ENCODE measurements at places on chromosomes 2 and 18.

GRCh38 chr2:128308284-128308731 lies 10.4 kb downstream of the HS6ST1 start:
- DNase-seq, result no peak

DNA sequence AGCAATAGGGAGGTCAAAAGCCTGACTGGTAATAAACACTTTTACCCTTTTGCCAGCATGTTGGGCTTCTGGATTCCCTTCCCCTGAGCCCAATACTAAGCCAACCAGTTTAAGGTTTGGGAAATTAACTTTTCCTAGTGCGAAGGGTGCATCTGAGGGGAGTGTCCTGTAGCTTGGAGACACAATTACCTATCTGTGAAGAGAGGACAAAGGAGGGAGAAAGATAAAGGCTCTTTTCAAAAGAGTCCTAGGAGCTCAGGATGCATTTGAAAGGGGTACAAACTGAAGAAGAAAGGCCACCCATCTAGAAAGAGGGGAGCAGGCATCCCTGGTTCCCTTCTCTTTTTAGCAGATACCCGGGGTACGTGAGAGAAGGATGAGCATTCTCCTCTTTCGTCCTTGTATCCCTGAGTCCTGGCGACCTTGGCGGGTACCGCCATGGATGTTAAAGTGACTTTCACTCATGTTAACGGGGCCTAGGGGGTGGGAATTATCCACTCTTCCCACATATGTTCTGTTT lies 25.1 kb downstream of the C18orf54 start:
- DNase-seq, result no peak

GRCh38 chr18:48133671-48134251 lies 203.3 kb upstream of the SMAD2 start:
- DNase-seq, result peak; percentile 98

- DNase-seq, result no peak
Measured at GRCh38 chr2:85731606-85732005, 22.2 kb upstream of the ATOH8 start.

GRCh38 chr2:104344985-104345384 lies 508.9 kb upstream of the POU3F3 start:
- no peak for DNase-seq

DNA sequence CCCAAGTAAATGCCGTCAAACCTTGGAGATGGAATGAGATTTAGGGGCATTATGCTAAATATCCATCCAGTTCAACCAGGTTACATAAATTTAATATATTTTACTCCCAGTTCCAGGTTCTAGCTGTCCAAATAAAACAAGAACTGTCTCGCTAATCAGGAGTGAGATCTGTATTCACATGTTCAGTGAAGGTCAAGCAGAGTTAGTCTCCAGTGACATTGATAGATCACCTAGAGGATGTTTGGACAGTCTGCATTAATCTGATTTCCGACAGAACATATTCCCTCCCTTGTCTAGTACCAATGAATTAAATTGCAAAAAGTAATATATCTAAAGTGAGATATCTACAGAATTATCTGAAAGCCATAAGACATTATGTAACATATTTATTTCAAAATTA lies 979.4 kb upstream of the CNTNAP5 start:
- no peak for DNase-seq

DNA sequence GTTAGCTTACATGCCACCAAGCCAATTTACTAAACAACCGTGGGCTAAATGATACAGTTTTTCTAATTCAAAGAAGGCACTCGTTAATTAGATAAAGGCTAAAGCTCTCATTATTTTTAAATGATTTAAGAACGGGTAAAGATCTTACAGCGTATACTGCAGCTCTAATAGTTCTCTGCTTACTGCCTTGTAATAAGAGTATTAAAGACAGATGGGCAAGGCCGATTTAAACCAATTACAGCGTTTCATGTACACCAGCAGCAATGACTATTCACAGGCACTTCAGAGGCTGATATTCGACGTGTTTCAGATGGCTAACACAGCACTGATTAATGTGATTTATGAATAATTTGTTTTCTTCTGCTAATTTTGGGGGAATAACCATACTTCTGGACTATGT lies 259.3 kb downstream of the ZNF407 start:
- DNase-seq, result no peak

DNA sequence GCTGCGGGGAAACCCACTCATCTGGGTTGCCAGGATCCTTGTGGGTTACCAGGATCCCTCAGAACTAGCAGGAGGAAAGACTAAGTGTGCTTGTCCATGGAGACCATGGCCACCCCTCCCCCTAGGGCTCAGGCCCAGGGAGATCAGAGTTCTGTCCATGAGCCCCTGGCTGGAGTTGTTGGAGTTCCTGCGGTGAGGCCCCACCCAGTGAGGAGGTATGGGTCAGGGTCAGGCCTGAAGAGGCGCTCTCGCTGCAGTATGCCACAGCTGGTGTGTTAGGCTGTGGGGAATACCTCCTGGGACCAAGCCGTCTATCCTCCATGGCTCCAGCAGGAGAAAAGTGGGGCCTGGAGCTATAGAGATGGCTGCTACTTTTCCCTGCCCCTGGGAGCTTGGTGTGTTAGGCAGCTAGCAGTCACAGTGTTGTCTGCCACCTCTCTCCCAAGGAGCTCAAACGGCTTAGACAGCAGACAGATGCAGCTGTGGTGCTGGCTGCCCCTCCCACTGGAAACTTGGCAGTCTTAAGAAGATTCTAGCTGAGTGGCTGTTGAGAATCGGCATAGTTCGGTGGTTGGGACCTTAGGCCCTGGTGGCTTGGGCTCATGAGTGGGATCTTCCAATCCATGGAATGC lies 240.3 kb upstream of the CELF4 start:
- no peak for DNase-seq

GRCh38 chr18:46278481-46279465 lies 174.6 kb downstream of the HAUS1 start:
- no peak for DNase-seq

GRCh38 chr2:162938387-162938786 lies 99.8 kb upstream of the KCNH7 start:
- no peak for DNase-seq

- no peak for DNase-seq
Measured at GRCh38 chr2:33494877-33495641, 18.6 kb downstream of the RASGRP3 start.

- DNase-seq, result no peak
Measured at GRCh38 chr2:72926811-72927465, 9.6 kb downstream of the EMX1 start.

GRCh38 chr2:130754811-130755210 lies 529 bp upstream of the AMER3 start:
- DNase-seq, result no peak

- no peak for DNase-seq
Measured at GRCh38 chr2:9793156-9793917, 49.9 kb upstream of the TAF1B start.

GRCh38 chr2:172230889-172231401 lies 128.2 kb upstream of the DLX2 start:
- DNase-seq, result no peak

GRCh38 chr2:108266218-108266617 lies 22.5 kb upstream of the SULT1C2 start:
- DNase-seq, result no peak

DNA sequence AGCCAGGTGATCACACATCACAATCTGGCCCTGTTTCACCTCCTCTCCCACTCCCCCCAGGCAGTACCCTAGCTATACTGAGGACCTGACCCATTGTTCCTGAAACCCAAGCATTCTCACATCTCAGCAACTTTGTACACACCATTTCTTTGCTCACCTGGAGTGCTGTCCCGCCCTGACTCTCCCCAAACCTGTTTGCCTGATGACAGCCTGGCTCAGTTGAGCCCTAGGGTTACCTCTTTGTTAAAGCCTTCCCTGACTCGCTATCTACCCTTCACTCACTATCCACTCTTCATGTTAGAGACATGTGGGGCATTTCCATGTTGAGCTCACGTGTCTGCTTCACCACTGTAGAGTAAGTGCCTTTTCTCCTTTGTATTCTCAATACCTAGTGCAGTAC lies 49.1 kb downstream of the GREB1L start:
- no peak for DNase-seq

DNA sequence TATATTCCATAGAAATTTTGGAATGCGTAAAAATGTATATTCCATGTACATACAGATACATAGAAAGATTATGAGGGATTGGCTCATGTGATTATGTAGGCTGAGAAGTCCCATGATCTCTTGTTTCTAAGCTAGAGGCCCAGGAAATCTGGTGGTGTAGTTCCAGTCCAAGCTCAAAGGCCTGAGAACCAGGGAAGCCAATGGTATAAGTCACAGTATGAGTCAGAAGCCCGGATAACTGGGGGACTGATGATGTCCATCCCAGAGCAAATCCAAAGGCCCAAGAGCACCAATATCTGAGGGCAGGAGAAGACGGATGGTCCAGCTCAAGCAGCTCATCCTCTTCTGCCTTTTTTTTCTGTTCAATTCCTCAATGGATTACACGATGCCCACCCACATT lies 385.0 kb upstream of the KLHL29 start:
- no peak for DNase-seq

- no peak for DNase-seq
Measured at GRCh38 chr2:45591073-45591472, 20.0 kb downstream of the SRBD1 start.

DNA sequence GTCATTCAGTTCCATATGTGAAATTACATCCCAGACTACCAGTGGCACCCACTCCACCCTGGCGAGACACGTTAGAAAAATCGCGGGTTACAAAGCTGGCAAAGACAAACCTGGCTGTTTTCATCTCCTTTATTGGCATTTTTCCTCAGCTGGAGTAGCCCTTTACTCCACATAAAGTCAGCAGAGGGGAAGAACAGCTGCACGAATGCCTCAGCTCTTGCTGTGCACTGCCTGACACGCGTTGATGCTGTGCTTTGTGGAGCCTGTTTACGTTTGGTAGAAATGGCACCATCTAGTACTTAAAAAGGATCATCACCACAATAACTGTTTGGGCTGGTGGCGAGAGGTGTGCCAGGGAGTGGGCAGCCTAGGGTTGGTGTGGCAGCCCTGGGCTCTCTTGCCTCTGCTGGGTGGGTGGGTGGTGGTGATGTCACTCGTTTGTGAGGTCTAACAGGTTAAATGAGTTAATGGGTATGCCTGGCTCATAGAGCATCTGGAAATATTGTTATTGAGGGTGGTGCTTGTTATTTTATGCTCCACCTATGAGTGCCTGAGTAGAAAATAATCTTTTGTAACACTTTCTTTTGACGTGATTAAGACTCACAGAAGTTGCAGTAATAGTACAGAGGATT lies 16.4 kb downstream of the FARP2 start:
- no peak for DNase-seq

DNA sequence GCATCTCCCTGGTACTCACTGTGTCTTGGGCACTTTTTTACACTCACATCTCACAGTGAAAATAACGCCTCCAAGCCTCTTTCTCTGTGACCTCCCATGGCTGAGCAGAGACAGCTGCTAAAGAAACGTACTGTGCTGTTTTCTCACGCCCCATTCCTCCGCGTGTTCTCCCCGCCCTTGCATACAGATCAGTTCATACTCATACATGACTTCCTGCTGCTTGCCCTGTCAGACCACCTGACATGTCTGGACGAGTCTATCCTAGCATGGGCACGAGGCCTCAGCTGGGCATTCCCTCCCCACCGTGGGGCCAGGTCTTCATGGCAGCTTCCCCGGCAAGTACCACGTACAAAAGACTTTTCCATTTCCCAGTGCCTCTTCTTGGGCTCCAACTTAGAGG lies 21.2 kb upstream of the IL1A start:
- DNase-seq, result no peak

DNA sequence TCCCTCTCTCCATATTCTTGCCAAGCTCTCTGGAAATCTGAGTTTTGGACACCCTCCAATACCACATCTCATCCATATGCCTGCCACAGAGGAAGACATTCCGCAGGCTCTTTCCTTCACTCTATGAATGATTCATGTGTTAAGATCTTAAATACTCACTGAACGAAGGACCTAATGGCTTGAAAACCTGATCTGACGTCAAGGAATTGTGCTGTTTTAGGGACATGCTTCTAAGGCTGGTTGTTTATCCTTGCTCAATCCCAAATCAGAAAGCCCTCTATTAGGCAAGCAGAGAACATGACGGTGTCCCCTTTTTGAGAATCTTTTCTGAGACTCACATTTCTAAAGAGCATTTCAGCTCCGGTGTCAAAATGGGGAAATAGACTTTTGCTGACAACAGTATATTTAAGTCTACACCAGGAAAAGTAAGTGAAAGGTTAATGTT lies 83.7 kb upstream of the GALNT5 start:
- DNase-seq, result no peak

DNA sequence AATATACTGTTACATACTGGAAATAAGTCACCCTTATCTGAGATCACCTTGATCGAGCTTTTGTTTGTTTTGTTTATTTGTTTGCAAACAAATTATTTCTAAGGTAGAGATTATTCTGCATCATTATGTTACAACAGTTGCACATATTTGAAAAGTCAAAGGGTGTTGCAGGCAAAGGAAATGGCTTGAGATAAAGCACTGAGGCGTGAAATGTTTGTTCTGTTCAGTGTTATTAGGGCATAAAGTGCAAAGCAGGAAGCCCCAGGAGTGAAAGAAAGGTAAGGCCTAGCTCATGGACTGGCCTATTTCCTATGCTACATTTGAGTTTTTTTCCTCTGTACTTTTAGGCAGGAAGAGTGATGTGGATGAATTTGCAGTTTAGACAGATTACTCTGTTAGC lies 1815.6 kb upstream of the LRRTM1 start:
- peak; percentile 38 for DNase-seq

DNA sequence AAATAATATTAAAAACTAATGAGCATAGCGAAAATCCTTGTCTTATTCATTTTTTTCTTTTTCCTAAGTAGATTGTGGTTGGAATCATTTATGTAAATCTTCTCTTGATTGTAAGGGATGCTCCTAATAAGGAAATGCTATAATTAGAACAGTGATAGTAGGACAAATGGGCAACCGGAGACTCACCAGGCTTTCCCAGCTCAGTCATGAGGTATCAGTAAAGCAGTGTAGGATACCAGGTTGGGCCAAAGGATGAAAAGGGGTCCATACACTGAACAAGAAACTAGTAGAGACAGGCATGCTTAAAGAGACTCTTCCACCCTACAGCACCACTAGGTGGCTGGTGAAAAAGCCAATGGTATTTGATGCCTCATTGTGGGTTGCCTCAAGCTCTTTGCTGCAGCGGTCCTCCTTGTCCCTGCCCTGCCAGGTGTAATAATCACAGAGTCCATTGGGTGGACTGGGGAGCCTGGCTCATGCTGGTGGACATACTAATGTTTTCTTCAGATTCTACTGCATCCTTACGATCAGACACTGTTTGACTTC lies 71.4 kb upstream of the FAM98A start:
- DNase-seq, result no peak

GRCh38 chr2:118761771-118762170 lies 85.7 kb downstream of the EN1 start:
- no peak for DNase-seq

GRCh38 chr2:205405752-205406151 lies 276.5 kb upstream of the NRP2 start:
- no peak for DNase-seq

GRCh38 chr2:234272069-234272850 lies 221.8 kb downstream of the SPP2 start:
- DNase-seq, result no peak

DNA sequence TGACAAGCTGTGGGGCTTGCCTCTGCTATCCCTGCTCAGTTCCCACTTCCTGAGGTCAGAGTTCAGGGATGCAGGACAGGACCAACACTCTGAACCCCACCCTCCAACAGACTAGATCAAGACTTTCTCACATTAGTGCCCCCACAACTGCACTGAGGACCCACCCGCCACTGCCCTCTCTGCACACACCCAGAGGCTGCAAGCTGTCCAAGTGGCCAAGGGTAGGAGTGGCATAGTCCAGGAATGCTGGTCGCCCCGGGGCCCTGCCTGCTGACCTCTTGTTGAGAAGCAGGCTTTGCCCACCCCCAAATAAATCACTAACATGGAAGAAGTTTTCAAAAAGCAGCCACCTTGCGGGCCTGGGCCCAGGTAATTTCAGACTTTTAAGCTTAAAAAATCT lies 5.5 kb upstream of the KIF1A start:
- no peak for DNase-seq
